Progenitor cell of endocrine pancreas (in vitro differentiated cells): ENCODE measurements at places on chromosomes 7 and 10.

DNA sequence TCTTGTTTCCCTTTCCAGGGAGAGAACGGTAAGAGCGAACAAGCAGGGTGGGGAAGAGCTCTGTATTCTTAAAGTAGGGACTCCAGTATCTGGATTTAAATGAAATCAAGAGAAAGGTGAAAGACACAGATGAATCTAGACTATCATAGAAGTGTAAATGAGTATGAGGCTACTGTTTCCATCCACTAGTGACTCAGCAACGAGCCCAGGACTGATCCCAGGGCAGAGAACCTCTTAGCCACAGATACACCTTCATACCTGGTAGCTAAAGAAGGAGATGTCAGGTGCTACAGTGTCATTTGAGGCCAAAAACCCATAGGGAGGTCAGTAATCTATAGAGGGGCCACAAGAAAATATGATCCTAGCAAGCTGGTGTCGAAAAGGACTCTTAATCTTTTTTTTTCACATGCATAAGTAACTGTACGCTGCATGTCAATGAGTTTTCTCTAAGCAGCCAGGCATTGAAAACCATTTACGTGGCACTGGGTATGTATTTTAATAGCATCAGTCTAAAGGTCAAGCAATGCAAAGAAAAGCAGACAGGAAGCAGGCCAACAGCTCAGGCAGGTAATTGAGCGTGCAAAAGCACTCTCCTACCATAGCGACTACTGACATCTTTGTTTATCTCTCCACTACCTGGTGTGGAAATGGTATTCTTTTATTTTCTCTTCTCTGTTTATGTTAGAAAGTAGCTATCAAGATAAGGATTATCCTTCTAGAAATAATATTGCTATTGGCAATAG lies 91.5 kb upstream of the EGR2 start:
- DNase-seq = no peak

- DNase-seq = no peak
Observed at GRCh38 chr7:91346426-91346825, 82.2 kb downstream of the FZD1 start.

GRCh38 chr7:84228526-84228925 lies 33.9 kb upstream of the SEMA3A start:
- no peak for DNase-seq

GRCh38 chr10:5284311-5285057 lies 80.3 kb upstream of the UCN3 start:
- DNase-seq = no peak

- no peak for DNase-seq
Observed at GRCh38 chr10:14040787-14041631, 289.7 kb downstream of the FRMD4A start.

GRCh38 chr10:13001041-13001886 lies at the start of gene CCDC3:
TSS of gene CCDC3 (minus strand) at chr10:13001713. CDS start at chr10:13001570, 143 bp downstream.
- DNase-seq = peak; percentile 22

DNA sequence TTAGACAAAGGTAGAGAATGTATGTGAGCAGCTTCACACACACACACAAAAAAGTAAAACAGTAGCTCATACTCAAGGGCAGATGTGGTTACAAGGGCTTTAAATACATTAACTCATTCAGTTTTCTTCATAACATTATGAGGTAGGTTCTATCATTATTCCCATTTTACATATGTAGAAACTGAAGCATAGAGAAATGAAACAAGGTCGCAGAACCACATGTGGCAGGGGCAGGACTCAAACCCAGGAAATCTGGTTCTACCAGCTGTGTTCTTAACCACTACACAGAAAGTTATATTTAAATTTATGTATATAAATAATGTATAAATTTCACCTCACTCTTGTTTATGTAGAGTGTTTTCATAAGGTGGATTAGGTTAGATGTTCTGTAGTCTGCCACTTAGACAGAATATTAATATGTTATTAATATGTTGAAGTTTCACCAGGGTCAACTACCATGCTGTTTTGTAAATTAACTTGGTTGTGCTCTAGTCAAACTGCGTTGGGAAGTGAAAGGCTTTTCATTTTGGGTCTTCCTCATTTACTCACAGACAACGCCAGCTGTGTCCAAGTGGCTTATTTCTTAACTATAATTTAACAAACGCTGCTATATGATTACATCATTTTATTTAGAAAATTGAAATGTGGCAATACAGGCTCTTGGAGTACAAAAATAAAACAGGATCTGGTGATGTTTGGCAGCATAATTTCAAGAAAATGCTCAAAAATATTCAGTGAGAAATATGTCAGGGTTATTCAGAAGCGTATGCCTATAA lies 138.4 kb downstream of the MDFIC start:
- no peak for DNase-seq
